ENCODE measurements at places on chromosomes 1 and 21.

DNA sequence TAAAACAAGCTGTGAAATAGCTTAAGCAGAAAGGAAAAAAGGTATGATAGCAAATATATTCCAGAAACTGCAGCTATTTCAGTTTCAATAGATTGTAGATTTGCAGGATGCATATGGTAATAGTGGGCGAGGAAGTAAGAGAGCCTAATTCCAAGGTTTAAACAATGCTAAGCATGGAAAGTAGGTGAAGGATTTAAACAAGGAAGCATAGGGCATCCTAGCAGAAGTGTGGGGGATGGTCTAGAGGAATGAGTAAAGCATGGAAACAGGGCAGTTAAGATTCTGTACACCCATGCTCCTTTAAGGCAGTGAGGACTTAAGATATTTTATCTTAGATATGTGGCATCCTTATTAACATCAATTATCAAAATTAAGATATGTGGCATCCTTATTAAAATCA, 2.6 kb downstream of the IVNS1ABP start:
- DNase-seq, result no peak

GRCh38 chr1:31345635-31346034, 27.2 kb downstream of the FABP3 start:
- no peak for DNase-seq

DNA sequence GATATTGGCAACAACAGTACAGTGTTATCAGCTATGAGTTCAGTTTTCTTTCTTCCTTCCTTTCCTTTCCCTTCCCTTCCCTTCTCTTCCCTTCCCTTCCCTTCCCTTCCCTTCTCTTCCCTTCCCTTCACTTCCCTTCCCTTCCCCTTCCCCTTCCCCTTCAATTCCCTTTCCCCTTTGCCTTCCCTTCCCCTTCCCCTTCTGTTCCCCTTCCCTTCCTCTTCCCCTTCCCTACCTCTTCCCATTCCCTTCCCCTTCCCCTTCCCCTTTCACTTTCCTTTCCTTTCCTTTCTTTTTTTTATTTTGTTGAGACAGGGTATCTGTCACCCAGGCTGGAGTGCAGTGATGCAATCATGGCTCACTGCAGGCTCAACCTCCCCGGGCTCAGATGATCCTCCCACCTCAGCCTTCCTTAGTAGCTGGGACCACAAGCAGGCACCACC, 72.3 kb upstream of the CAPZB start:
- no peak for DNase-seq

DNA sequence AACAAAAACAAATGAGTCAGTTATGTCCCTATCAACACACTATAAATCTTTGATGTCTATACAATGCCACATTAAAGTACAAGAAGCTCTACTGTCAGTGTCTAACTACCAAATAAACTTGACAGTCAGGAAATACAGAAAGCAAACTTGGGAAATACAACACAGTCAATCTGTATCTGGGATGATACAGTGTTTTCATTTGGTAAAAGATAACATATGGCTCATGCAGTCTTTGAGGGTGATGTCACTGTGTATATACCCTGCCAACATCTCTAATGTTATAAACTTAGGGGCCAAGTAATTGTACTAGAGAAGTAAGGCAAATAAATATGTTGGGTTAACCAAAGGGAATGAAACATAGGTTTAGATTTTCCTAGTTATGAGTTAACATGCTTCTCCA, 552.5 kb upstream of the ADAMTS5 start:
- DNase-seq, result no peak

- no peak for DNase-seq
These were observed 143.2 kb upstream of the C1orf105 start for GRCh38 chr1:172277275-172277674.

DNA sequence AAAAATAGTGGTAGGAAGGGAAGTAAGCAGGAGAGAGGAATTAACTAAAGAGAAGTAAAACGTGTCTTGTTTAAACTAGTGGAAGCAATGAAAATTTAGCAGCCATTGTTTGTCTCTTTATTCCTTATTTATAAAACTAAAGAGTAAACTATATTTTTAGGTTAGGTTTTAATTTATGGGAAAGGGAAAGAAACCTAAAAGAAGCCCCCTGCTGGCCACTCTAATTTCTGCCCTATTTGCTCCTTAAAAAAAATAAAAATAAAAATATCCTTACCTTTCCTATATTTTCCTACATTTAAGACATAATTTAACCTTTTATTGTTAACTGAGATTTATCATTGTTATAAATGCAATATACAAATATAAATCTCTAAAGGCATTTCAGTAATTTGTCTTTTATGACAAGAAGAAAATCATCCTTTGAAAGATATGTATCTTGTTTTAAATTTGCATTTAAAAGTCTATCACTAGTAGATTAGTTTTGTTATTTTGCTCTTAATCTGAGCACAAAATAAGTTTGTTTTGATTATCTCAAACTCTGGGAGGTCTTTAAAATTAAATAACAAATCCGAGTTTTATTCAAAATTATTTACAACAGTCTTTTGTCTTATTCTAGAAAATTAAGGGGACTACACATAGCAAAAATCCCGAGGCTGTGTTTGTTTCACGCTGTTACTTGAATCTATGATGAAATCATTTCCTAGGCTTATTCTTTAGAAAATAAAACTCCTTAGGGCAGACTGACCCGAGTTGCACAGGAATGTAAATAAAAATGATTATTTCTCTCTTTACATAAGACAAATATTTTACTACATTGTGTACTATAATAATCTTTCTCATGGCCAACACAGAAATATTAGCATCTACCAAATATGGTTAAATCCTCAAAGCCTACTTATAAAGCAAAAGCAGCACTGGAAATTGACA, 201.7 kb downstream of the NRIP1 start:
- no peak for DNase-seq

- no peak for DNase-seq
These were observed 29.0 kb downstream of the PTAFR start for GRCh38 chr1:28147264-28148094.

- DNase-seq, result no peak
These were observed 11.4 kb downstream of the TMEM81 start for GRCh38 chr1:205072881-205073280.

DNA sequence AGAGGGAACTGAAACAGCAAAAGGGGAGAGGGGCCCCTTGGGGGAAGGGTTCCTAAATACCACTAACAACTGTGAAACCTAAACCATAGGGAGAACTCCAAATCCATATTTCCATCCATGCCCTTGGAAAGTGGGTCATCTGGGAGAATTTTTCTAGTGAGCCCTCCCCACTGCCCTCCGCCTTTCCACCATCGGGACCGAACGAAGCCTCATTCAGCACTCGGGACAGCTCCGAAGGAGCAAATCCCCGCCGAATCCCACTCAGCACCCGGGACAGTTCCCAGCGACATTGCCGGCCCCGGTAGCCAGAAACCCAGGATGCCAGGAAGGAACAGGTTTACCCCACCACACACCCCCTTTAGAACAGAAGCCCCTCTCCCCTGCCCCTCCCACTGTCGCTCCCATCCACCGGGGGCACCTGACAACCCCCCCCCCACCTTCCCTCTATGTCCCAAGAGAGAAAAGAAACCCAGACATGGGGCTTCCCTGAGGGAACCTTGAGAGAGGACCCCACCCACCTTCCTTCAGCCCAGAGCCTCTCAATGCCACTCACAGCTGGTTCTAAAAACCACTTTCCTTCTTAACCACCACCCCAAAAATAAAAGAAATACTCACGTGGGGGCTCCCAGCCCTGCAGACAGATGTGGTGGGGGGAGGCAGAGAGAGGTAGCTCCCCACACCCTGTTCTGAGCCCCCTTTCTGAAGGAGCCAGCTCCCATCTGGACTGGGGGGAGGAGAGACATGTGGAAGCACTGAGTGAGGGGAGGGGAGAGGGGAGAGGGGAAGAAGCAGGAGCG, 4.5 kb downstream of the DLGAP3 start:
- DNase-seq, result peak; percentile 86

GRCh38 chr1:68111519-68112436, 61.4 kb upstream of the DIRAS3 start:
- DNase-seq, result peak; percentile 87

DNA sequence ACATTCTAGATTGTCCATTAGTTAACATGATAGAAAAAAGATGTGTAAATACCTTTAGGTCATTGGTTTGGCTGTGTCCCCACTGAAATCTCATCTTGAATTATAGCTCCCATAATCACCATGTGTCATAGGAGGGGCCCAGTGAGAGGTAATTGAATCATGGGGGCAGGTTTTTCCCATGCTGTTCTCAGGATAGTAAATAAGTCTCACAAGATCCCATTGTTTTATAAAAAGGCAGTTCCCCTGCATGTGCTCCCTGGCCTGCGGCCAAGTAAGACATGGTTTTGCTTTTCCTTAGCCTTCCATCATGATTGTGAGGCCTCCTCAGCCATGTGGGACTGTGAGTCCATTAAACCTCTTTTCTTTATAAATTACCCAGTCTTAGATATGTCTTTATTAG, 32.5 kb upstream of the SLC44A5 start:
- peak; percentile 37 for DNase-seq
